ENCODE measurements at places on chromosomes 1 and 21. TPM values are rescaled to one million over a fixed set of nuclear protein-coding genes. Genes with fewer than 3 reads are reported as not detected.

DNA sequence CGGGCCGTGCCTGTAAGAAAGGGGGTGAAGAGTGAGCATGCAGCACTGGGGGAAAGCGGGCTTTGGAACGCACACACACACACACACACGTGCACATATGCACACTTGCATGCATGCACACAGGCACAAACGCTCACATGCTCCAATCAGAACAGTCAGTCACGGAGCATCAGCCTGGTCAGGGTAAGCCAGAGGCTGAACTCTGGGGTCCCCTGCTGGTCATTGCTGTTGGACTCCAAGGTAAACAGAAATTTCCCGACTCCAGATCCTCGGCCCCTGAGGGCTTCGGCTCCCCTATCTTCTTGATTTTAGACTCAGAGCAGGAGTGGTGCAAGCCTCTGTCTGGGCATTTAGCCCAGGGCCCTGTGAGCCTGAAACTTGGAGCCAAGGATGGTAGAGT is 54.2 kb downstream of the SYT2 start:
- DNase-seq = no peak

PFKFB2 gene
- 88.4 TPM for total RNA-seq

RERE gene
- 107 TPM for total RNA-seq

ZNF695 gene
- not detected for total RNA-seq

DNA sequence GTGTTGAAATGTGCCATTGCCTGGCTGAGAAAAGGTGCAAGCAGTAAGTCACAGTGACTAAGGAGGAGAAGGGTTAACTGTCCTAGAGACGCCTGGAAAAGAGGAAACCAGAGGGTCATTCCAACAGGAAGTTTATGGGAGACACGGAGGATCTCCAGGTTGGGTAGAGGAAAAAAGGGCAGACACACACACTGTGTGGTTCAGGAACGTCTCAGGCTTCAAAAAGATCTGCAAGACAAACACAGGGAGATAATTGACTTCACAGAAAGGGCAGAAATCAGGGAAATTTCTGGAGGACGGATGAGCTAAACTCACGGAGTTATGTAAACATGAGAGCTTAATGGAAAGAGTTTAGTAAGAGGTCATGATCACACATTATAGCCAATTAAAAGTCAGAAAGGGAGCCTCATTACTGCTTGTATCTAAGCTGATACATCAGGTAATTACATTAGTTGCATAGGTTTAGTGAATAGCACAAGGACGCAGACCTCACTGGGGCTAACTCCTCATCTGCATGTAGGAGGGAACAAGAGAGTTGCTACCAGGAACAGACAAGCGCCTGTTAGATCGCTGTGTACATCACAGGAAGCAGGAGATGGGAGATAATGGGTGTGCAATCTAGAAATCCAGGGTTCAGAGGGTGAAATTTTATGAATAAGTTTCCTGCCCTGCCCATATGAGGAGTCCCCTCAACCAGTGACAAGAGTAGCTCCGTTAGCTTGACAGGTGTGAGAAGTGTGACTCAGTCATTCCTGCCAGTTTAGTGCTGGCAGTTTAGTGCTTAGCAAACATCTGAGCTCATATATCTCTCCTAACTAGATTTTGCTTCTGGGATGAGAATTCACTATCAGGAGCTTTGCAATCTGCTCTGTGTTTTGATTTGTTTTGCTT is 96.6 kb upstream of the TNR start:
- DNase-seq = no peak

DNA sequence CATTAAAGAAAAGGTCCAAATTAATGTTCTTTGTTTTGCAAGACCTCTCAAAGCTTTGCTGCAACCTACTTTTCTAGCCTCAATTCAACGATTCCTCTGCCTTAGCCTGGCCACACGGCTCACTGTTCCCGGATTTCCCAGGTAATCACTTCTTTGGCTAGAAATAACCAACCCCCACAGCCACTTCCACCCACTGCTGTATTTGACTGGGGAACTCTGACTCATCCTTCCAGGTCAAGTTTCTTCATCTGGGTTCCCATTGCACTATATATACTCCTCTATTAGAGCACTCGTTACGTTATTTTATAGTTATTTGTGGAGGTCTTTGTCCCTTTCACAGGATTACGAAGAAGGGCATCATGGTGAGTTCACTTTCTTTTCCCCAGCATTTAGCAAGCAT is 185.9 kb downstream of the CACNA1E start:
- no peak for DNase-seq

DNA sequence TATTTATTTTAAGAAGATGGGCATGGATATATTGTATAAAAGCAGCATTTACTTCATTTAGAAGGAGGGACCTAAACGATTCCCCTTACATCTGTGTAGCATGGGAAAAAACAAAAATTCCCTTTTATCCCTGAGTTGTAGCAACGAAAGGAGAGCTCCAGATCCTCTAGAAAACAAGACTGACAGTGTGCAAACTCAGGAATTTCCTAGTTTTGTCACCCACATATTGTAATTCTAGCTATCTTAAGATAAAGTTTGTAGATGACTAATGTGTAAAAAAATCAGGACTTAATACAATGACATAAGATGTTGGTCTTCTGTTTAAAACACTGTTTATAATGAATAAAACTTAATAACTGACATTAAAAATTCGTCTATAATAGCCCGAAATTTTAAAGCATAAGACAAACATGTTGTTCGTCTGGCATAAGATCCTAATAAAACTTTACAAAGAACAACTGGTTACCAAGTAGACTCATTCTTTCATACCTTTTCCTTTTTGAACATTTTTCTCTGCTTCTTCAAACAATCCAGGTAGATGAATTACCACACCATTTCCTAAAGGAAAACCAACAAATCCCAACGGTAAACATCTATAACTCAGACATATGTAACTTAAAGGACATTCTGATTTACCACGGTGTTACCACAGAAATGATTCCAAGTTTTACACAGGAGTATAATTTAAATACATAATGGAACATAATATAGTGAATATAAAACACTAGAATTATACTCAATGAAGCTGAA is 15.2 kb downstream of the ADSS2 start:
- DNase-seq = no peak

GRCh38 chr1:59317780-59318179 is 20.9 kb downstream of the FGGY start:
- DNase-seq = no peak

DNA sequence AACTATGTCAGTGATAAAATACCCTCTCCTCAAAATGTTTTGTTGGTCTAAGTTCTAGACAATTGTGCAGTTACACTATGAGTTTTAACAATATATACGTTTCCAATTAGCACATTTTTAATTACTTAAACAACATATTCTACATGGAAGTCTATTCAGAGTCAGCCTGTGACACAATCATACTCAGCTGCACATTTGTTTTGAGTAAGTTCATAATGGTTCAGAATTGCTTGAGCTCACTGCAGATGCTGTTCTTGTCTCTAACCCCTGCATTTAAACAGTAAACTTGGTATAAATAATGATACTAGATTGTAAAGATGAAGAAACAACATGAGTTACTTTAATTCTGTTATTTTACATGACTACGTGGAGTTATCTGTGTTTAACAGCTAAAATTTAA is 30.6 kb downstream of the CDKN2C start:
- no peak for DNase-seq

DNA sequence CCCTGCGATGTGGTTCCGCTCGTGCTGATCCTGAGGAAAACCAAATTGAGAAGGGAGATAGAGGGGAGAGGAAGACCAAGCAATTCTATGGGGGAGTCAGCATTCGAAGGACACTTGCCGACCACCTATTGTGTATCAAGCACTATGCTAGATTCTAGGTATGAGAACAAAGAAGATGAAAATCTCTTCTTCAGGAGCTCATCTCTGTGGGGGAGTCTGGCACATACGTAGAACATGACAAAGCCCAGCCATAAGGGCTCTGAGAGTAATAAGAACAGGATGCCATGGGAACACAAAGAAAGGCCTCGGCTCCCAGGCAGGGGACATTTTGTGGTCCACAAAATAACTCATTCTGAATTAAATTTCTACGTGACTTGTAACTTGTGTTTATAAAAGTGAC is 83.7 kb downstream of the WLS start:
- no peak for DNase-seq

CNIH3 gene
- total RNA-seq = not detected

GRCh38 chr1:16093611-16094010 is 20.2 kb upstream of the FAM131C start:
- DNase-seq = no peak

CYP4X1 gene
- total RNA-seq = 2.1 TPM

AIRE gene
- total RNA-seq = not detected

GRCh38 chr1:22600817-22601605 is 35.4 kb upstream of the C1QA start:
- no peak for DNase-seq

- no peak for DNase-seq
Measured at GRCh38 chr21:17828223-17828622, 9.1 kb upstream of the C21orf91 start.

GRCh38 chr1:237542525-237543418 is 347.9 kb downstream of the ZP4 start:
- no peak for DNase-seq

NHLH1 gene
- 0.80 TPM for total RNA-seq

DNA sequence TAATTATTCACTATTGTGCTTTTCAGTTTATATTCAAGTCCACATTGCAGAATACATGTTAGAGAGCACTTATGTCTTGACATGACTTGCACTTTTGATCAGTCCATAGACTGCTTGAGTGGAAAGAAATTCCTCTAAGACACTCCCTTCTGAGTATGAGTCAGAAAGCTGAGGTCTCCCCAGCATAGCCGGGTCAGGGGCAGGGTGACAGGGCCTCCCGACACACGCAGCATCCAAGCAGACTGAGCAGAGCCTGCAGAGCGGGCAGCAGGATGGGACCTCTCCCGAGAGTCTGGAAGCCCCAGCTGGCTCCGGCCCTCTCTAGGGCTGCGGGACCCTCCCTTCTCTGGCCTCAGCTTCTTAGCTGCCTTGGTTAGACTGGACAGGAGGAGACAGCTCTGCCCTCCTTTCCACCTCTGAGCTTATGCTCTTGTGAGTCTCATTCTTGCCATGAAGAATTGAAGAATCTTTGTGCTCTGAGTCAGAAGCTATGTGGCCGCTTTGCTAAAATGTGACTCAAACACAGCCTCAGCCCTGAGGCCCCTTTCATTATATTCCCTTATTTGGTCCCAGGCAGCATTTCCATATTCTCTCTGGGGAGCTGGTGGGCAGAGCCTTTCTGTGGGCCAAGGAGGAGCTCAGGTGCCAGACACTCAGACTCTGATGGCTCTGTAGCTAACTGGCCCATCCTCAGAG is 11.2 kb upstream of the CAPN2 start:
- DNase-seq = peak; percentile 66

- DNase-seq = no peak
Measured at GRCh38 chr1:157829711-157830110, 9.8 kb upstream of the FCRL1 start.

DNA sequence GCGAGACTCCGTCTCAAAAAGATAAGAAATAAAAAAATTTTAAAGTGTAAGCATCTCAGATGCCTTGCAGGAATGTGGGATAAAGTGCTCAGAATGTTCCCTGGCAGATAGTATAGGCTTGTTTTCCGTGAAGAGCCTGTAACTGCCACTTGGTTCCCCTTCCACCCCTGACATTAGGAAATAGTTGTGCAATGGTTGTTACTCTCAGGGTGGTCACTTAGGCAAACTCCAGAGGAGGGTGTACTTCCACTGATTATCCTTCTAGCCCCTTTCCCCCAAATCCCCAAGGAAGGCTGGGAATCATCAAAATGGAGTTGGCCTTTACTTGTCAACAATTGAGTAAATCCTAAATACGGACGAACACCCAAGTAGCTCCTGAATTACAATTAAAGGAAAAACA is 10.4 kb downstream of the RPL11 start:
- DNase-seq = no peak

DNA sequence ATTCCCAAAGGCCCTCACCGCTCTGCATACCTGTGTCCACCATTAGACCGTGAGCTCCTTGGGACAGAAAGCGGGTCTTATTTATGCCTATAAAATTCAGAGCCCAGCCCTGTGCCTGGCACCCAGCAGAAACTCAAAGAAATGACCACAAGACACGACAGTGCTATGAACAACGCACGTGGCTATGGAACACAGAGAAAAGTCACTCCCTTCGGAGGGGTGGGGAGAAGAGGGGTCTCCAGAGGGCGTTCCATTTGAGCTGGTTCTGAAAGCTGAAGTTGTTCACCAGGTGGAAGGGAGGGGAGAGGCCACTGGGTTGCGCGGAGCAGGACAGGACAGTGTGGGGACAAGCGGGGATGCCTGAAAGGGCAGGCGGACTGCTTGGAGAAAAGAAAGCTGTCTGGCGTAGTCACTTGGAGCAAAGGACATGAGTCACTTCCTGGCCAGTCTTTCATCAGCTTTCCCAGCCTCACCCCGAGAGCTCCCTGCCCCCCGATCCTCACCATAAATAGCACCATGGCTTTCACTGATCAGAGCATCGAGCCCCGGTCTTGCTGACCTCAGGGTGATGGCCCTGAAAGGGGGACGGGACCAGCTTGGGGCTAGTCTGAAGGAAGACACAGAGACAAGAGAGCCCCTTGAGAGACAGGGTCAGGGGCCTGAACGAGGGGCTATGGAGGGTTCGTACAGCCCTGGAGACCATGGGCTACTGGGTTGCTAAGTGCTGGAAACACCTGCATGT is 28.5 kb downstream of the ECE1 start:
- peak; percentile 66 for DNase-seq

- DNase-seq = no peak
Measured at GRCh38 chr1:154441241-154441888, 36.2 kb downstream of the IL6R start.

GRCh38 chr1:180542838-180543145 is 16.0 kb upstream of the OVAAL start:
- no peak for DNase-seq

DNA sequence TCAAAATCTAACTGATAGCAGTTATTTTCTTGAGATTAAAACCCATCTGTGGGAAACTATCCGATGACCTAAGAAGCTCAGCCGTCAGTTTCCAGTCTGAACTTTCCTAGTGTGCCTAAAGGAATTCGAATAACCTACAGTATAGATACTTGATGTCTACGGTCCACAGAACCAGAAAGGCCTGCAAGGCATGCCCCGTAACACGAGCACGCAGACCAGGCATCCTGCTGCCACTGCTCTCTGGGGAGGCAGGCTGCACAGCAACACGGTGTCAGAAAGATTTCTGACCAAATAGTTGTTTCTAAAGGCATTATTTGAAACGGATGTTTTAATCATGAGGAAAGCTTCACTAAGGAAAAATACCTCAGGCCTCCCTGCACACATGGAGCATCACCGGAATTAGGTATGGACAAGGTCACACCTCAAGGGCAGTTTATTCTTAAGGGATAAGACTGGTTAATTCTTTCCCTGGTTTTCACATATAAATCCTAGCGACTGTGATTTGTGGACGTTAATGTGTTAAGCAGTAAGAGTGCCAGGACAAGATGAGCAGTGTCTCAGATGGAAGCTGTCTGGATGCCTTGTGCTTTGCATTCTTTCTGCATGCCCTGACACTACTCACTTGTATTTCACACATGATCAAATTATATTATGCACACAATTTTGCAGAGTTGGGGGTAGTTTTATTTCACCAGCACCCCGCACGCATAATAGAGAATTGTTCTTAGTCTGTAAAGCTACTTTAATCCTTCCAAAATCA is 49.0 kb upstream of the NADK start:
- no peak for DNase-seq

DNA sequence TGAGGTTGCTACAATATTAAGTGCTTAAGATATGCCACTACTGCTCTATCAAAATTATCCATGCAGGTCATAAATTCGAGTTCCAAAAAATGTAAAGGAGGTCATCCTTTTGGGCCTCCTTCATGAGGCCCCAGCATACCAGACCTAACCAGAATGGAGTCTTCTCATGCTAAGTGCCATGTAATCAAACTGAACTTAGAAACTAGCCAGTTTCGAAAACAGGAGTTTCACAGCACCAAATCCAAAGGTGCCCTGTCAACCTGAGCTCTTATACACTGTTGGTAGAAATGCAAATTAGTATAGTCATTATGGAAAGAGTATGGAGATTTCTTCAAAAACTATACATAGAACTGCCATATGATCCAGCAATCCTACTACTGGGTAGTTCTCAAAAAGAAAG is 320.5 kb downstream of the ST6GALNAC3 start:
- no peak for DNase-seq
